Suprapubic skin (tissue), 4 donors: ENCODE measurements at places on chromosomes 1 and 21. TPM values are rescaled to one million over a fixed set of nuclear protein-coding genes. Genes with fewer than 3 reads are reported as not detected.

The ADAMTS1 gene
- 22.1 TPM for total RNA-seq

The CORT gene
- not detected for total RNA-seq

The NPHS2 gene
- total RNA-seq: not detected

The RORC gene
- total RNA-seq: 36.8 TPM

The FAM72D gene
- 0.47 TPM for total RNA-seq

The OR2L3 gene
- not detected for total RNA-seq

The KMO gene
- total RNA-seq: not detected

The IL19 gene
- total RNA-seq: not detected

The PLEKHN1 gene
- 39.5 TPM for total RNA-seq

The RAVER2 gene
- 15.7 TPM for total RNA-seq

GRCh38 chr1:41260768-41261167 is 18.7 kb upstream of the SCMH1 start:
- no peak for DNase-seq
- H3K27ac ChIP-seq: no peak overlapping the region
- no peaks in the 10 kb centered on the region for H3K27me3 ChIP-seq

DNA sequence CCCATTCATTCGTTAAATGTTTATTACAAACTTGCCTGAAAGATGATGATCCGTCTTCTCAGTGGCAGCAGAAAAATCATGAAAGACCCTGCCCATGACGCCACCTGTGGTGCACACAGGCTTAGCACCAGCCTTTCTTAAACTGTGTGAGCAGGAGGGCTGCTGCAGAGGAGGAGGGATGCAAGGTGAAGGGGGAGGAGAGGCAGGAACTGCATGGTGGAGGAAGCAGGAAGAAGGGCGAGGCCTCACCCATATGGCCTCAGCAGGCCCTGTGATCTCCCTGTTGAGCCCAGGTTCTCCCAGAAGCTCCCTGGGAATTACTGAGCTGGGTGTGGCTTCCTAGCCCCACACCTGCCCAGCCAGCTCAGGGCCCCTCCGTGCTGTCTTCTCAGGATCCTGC is 25.0 kb upstream of the RD3 start:
- H3K27me3 ChIP-seq: no peaks in the 10 kb centered on the region
- DNase-seq: no peak
- no peak overlapping the region for H3K27ac ChIP-seq
- no peak overlapping the region for H3K4me3 ChIP-seq
- peaks cover 26% of the 10 kb centered on the region for H3K4me1 ChIP-seq
- no peaks in the 10 kb centered on the region for H3K36me3 ChIP-seq

DNA sequence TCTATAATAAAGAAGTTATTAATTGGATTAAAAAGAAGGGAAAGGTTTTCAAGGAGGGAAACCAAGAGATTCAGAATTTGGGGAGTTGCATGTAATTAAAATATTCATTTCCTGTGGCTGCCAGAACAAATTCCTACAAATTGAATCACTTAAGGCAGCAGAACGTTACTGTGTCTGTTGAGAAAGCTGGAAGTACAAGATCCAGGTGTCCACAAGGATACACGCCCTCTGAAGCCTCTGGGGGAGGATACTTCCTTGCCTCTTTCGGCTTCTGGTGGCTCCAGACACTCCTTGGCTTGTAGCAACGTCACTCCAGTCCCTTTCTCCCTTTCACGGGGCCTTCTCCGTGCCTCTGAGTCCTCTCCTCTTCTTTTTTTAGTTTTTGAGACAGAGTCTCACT is 67.9 kb downstream of the KAZN start:
- DNase-seq: no peak
- no peaks in the 10 kb centered on the region for H3K36me3 ChIP-seq
- H3K4me3 ChIP-seq: no peak overlapping the region
- H3K27me3 ChIP-seq: no peaks in the 10 kb centered on the region
- H3K4me1 ChIP-seq: peaks cover 4% of the 10 kb centered on the region

GRCh38 chr1:71753746-71754145 is 528.6 kb downstream of the NEGR1 start:
- no peaks in the 10 kb centered on the region for H3K36me3 ChIP-seq
- no peaks in the 10 kb centered on the region for H3K4me1 ChIP-seq
- H3K4me3 ChIP-seq: no peak overlapping the region
- no peaks in the 10 kb centered on the region for H3K27me3 ChIP-seq

GRCh38 chr21:38443110-38443509 is 55.2 kb downstream of the ERG start:
- no peak for DNase-seq
- no peak overlapping the region for H3K27ac ChIP-seq
- no peak overlapping the region for H3K4me3 ChIP-seq
- H3K27me3 ChIP-seq: no peaks in the 10 kb centered on the region

GRCh38 chr1:27487966-27488884 is 1.7 kb downstream of the WASF2 start:
- H3K27ac ChIP-seq: peak overlapping the region; percentile 95
- peak overlapping the region; percentile 72 for H3K4me3 ChIP-seq
- peaks cover 65% of the 10 kb centered on the region for H3K4me1 ChIP-seq
- no peak for DNase-seq
- H3K27me3 ChIP-seq: no peaks in the 10 kb centered on the region

- no peak overlapping the region for H3K4me3 ChIP-seq
- no peaks in the 10 kb centered on the region for H3K36me3 ChIP-seq
- DNase-seq: no peak
- no peaks in the 10 kb centered on the region for H3K27me3 ChIP-seq
Measured at GRCh38 chr1:71193153-71193552, 112.3 kb upstream of the ZRANB2 start.

GRCh38 chr1:82445827-82446226 is 645.1 kb downstream of the ADGRL2 start:
- H3K36me3 ChIP-seq: no peaks in the 10 kb centered on the region

GRCh38 chr1:197618061-197618460 is 157.2 kb downstream of the DENND1B start:
- no peak overlapping the region for H3K27ac ChIP-seq
- H3K4me1 ChIP-seq: no peaks in the 10 kb centered on the region
- H3K4me3 ChIP-seq: no peak overlapping the region
- H3K27me3 ChIP-seq: no peaks in the 10 kb centered on the region

GRCh38 chr1:17700945-17701810 is 54.0 kb upstream of the ACTL8 start:
- no peak overlapping the region for H3K4me3 ChIP-seq
- no peak for DNase-seq
- H3K36me3 ChIP-seq: peaks cover 12% of the 10 kb centered on the region
- H3K27ac ChIP-seq: no peak overlapping the region
- H3K27me3 ChIP-seq: no peaks in the 10 kb centered on the region
